ENCODE measurements at places on chromosomes 3 and 15. TPM values are rescaled to one million over a fixed set of nuclear protein-coding genes. Genes with fewer than 3 reads are reported as not detected.

The FETUB gene
- not detected for total RNA-seq

The GPR156 gene
- total RNA-seq: 0.88 TPM

The PLA2G4E gene
- total RNA-seq: not detected

The GPR176 gene
- 173 TPM for total RNA-seq

The CLDN16 gene
- under 0.01 TPM for total RNA-seq

The PRR20G gene
- total RNA-seq: not detected

The OIP5 gene
- 0.88 TPM for total RNA-seq

The SLC51B gene
- total RNA-seq: not detected

The CCR9 gene
- not detected for total RNA-seq

The SLC28A2 gene
- not detected for total RNA-seq

The ZNF385D gene
- total RNA-seq: 2.9 TPM

DNA sequence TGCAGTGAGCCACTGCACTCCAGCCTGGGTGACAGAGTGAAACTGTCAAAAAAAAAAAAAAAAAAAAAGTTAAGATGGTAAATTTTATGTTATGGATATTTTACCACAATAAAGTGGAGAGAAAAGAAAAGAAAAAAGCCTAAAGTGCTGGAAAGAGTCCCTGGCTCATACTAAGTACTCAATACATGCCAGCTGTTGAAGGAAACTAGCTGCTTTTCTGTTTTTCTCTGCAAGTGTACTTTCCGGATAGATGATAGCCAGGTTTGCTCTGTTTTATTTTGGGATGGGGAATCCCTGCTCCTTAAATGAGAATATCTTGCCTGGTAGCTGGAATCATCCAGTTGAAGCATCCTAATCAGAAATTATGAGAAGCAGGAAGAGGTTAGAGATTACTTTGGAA, 10.9 kb downstream of the EID1 start:
- H3K36me3 ChIP-seq: no peaks in the 10 kb centered on the region
- peak overlapping the region; percentile 82 for H3K27ac ChIP-seq
- no peaks in the 10 kb centered on the region for H3K27me3 ChIP-seq

- DNase-seq: no peak
- H3K4me3 ChIP-seq: no peak overlapping the region
- H3K27me3 ChIP-seq: no peaks in the 10 kb centered on the region
- no peak overlapping the region for H3K27ac ChIP-seq
- H3K4me1 ChIP-seq: no peaks in the 10 kb centered on the region
- H3K36me3 ChIP-seq: no peaks in the 10 kb centered on the region
Measured at GRCh38 chr15:55669270-55669669, 73.7 kb downstream of the PRTG start.

- H3K36me3 ChIP-seq: no peaks in the 10 kb centered on the region
- H3K4me3 ChIP-seq: no peak overlapping the region
- H3K27me3 ChIP-seq: peaks cover 53% of the 10 kb centered on the region
- no peak overlapping the region for H3K27ac ChIP-seq
- no peak for DNase-seq
- H3K4me1 ChIP-seq: no peaks in the 10 kb centered on the region
Measured at GRCh38 chr15:70519004-70519365, 244.4 kb downstream of the UACA start.

DNA sequence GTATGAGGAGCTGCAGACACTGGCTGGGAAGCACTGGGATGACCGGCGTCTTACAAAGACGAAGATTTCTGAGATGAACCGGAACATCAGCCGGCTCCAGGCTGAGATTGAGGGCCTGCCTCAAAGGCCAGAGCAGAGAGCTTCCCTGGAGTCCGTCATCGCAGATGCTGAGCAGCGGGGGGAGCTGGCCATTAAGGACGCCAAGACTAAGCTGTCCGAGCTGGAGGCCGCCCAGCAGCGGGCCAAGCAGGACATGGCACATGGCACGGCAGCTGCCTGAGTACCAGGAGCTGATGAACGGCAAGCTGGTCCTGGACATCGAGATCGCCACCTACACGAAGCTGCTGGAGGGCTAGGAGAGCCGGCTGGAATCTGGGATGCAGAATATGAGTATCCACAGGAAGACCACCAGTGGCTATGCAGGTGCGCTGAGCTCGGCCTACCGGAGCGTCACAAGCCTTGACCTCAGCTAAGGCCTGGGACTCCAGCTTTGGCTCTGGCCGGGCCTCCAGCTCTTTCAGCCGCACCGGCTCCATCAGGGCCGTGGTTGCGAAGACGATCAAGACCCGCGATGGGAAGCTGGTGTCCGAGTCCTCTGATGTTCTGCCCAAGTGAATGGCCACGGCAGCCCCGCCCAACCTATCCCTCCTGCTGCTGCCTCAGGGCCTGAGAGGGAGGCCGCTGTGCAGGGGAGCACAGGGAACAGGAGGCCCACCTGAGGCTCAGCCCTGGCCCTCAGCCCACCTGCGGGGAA, 9.2 kb upstream of the SHC4 start:
- H3K27ac ChIP-seq: no peak overlapping the region
- peaks cover 5% of the 10 kb centered on the region for H3K4me1 ChIP-seq
- H3K36me3 ChIP-seq: no peaks in the 10 kb centered on the region
- H3K4me3 ChIP-seq: no peak overlapping the region
- H3K27me3 ChIP-seq: no peaks in the 10 kb centered on the region

DNA sequence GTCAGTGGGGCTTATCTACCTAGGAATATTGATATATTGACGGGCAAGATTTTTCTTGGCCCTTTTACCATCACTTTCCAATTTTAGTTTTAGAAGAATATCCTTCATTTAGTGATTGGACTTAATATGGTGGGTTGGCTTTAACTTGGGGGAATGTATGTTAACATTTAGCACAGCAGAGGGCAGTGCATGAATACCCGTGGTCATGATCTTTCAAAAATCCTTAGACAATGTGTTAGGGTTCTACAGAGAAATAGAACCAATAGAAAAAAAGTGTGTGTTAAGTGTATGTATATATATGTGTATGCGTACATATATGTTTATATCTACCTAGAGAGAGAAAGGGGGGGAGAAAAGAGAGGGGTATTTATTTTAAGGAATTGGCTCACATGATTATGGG, 36.9 kb downstream of the GPR171 start:
- no peak for DNase-seq
- H3K27me3 ChIP-seq: peaks cover 11% of the 10 kb centered on the region
- no peaks in the 10 kb centered on the region for H3K36me3 ChIP-seq
- H3K27ac ChIP-seq: no peak overlapping the region
- H3K4me1 ChIP-seq: no peaks in the 10 kb centered on the region

DNA sequence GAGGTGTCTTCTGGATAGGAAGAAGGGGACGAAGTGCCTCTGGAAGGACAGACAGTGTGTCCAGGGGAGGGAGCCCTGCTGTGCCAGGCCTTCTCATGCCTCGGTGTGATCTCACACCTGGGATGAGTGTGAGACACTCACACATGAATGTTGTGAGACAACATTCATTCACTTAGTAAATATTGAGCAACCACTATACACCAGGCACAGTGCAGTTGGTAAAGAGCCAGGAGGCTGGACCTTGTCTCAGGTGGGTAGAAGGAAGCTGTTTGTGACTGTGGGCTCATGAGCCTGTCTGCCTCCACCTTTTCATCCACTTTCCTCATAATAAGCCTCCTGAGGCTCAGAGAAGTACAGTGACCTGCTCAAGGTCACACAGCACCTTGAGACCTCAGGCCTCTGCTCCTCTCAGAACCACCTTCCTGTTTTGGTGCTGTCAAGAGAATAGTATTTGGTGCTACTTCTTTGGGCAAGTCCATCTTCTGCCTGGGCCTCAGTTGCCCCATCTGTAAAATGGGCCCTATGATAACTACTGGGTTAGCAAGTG, 20.9 kb downstream of the SLC6A6 start:
- no peak overlapping the region for H3K4me3 ChIP-seq
- DNase-seq: peak; percentile 73
- H3K27ac ChIP-seq: no peak overlapping the region
- no peaks in the 10 kb centered on the region for H3K27me3 ChIP-seq
- peaks cover 21% of the 10 kb centered on the region for H3K4me1 ChIP-seq

GRCh38 chr15:61906961-61907752, 153.1 kb downstream of the VPS13C start:
- peaks cover 11% of the 10 kb centered on the region for H3K36me3 ChIP-seq
- H3K4me3 ChIP-seq: no peak overlapping the region
- H3K27me3 ChIP-seq: no peaks in the 10 kb centered on the region
- no peak for DNase-seq
- no peak overlapping the region for H3K27ac ChIP-seq

GRCh38 chr3:11195721-11196332, 41.5 kb downstream of the HRH1 start:
- peaks cover 24% of the 10 kb centered on the region for H3K4me1 ChIP-seq
- peaks cover 6% of the 10 kb centered on the region for H3K36me3 ChIP-seq
- DNase-seq: peak; percentile 41
- H3K4me3 ChIP-seq: peak overlapping the region; percentile 60

DNA sequence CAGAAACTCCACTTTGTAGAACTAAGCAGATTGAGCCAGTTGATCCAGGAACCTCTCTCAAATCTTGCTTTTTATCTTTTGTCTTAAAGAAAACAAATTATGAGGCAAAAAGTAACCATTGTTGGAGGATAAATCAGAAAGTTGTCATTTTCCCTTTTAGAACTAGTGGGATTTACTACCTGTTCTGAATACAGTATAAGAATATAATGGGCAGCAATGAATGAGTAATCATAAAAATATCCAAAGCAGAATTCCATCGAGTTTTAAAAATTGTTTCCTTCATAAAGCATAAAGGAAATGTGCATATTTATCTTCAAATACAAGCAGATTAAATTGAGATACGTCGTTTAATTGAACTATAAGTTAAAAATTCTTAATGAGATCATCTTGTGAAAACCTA, 15.9 kb upstream of the ANO10 start:
- no peak for DNase-seq
- H3K36me3 ChIP-seq: no peaks in the 10 kb centered on the region
- H3K4me1 ChIP-seq: peaks cover 26% of the 10 kb centered on the region
- H3K4me3 ChIP-seq: no peak overlapping the region
- no peaks in the 10 kb centered on the region for H3K27me3 ChIP-seq

DNA sequence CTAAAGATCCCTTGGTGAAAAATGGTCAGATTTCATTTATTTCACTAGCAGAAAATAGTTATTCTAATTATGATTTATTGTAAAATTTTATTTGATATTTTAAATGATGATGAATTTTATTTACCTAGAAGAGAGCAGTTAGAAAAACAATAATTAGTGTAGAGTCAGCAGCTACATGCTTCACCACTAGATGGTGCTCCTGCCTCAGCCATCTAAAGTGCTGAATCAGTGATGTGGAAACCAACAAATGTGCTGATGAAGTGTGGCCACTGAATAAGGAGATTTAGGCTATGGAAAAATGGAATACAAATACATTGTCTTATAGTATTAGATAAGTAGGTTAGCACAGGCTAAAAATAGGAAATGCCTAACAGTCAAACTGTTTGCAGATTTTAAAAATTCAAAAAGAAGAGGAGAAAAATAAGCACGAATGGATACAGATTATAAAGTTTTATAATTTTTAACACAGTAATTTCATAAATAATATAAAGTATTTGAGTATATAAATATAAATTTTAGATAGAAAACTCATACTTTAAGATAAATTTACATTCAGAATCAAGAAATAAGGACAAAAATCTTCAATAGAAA, 109.8 kb downstream of the PPP2R3A start:
- no peak for DNase-seq
- H3K27ac ChIP-seq: peak overlapping the region; percentile 21
- H3K36me3 ChIP-seq: no peaks in the 10 kb centered on the region
- H3K4me1 ChIP-seq: peaks cover 41% of the 10 kb centered on the region

GRCh38 chr3:64961301-64961700, 273.5 kb upstream of the ADAMTS9 start:
- H3K4me3 ChIP-seq: no peak overlapping the region
- H3K27ac ChIP-seq: no peak overlapping the region
- no peaks in the 10 kb centered on the region for H3K36me3 ChIP-seq
- no peaks in the 10 kb centered on the region for H3K4me1 ChIP-seq
- H3K27me3 ChIP-seq: no peaks in the 10 kb centered on the region

GRCh38 chr15:58490086-58490887, 58.5 kb downstream of the LIPC start:
- H3K36me3 ChIP-seq: no peaks in the 10 kb centered on the region
- no peak overlapping the region for H3K27ac ChIP-seq
- DNase-seq: no peak
- H3K4me1 ChIP-seq: no peaks in the 10 kb centered on the region

- no peak overlapping the region for H3K4me3 ChIP-seq
- no peak overlapping the region for H3K27ac ChIP-seq
- no peaks in the 10 kb centered on the region for H3K36me3 ChIP-seq
- H3K27me3 ChIP-seq: peaks cover 2% of the 10 kb centered on the region
Measured at GRCh38 chr15:81152339-81152738, 18.3 kb downstream of the CFAP161 start.

- DNase-seq: no peak
- no peak overlapping the region for H3K4me3 ChIP-seq
- H3K27me3 ChIP-seq: no peaks in the 10 kb centered on the region
- H3K4me1 ChIP-seq: no peaks in the 10 kb centered on the region
Measured at GRCh38 chr3:130539005-130539404, 22.0 kb downstream of the COL6A6 start.

- H3K4me1 ChIP-seq: peaks cover 10% of the 10 kb centered on the region
- H3K27me3 ChIP-seq: no peaks in the 10 kb centered on the region
- no peak overlapping the region for H3K4me3 ChIP-seq
- H3K27ac ChIP-seq: no peak overlapping the region
- DNase-seq: no peak
Measured at GRCh38 chr15:36775209-36775608, 195.8 kb downstream of the CDIN1 start.

- DNase-seq: no peak
- H3K4me3 ChIP-seq: no peak overlapping the region
- H3K36me3 ChIP-seq: no peaks in the 10 kb centered on the region
- peaks cover 21% of the 10 kb centered on the region for H3K4me1 ChIP-seq
- H3K27me3 ChIP-seq: no peaks in the 10 kb centered on the region
Measured at GRCh38 chr3:143526011-143526545, 322.2 kb downstream of the SLC9A9 start.

DNA sequence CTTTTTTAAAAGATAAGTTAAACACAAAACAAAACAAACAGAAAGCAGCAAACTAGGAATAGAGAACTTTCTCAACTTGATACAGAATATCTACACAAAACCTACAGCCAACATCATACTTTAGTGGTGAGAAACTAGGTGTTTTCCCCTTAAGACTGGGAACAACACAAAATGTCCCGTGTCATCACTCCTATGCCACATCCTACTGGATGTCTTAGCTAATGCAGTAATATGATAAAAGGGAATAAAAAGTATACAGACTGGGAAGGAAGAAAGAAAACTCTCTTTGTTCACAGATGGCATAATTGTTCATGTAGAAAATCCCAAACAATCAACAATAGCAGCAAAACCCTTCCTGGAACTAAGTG, 45.9 kb downstream of the TMEM45A start:
- H3K27ac ChIP-seq: no peak overlapping the region
- no peak overlapping the region for H3K4me3 ChIP-seq
- H3K27me3 ChIP-seq: no peaks in the 10 kb centered on the region
- DNase-seq: no peak
- H3K4me1 ChIP-seq: peaks cover 4% of the 10 kb centered on the region

- peak; percentile 89 for DNase-seq
- peak overlapping the region; percentile 91 for H3K27ac ChIP-seq
- H3K27me3 ChIP-seq: no peaks in the 10 kb centered on the region
- peaks cover 7% of the 10 kb centered on the region for H3K36me3 ChIP-seq
- peak overlapping the region; percentile 97 for H3K4me3 ChIP-seq
Measured at GRCh38 chr15:70098461-70099166, 897 bp upstream of the TLE3 start.
